Foreskin fibroblast (primary cell): ENCODE measurements at places on chromosomes 7 and 10.
A peak's percentile ranks its signal among the peaks of the same experiment; 100 is the strongest.

GRCh38 chr10:97593421-97593820 is 3.9 kb downstream of the C10orf62 start:
- DNase-seq: no peak

GRCh38 chr7:45253368-45253767 is 95.8 kb downstream of the RAMP3 start:
- DNase-seq: no peak

GRCh38 chr10:3051692-3052091 is 15.7 kb upstream of the PFKP start:
- DNase-seq: no peak

GRCh38 chr7:16804674-16805439 is at the start of gene AGR2:
AGR2 (minus strand) TSS chr7:16804999; CDS start chr7:16801796, 3,203 bp downstream.
- DNase-seq: no peak

- DNase-seq: no peak
Observed at GRCh38 chr10:62590306-62590705, 214.2 kb upstream of the ADO start.

- no peak for DNase-seq
Observed at GRCh38 chr10:99422529-99423096, 7.8 kb downstream of the GOT1 start.

- peak; percentile 28 for DNase-seq
Observed at GRCh38 chr7:40899151-40899550, 764.3 kb downstream of the SUGCT start.

DNA sequence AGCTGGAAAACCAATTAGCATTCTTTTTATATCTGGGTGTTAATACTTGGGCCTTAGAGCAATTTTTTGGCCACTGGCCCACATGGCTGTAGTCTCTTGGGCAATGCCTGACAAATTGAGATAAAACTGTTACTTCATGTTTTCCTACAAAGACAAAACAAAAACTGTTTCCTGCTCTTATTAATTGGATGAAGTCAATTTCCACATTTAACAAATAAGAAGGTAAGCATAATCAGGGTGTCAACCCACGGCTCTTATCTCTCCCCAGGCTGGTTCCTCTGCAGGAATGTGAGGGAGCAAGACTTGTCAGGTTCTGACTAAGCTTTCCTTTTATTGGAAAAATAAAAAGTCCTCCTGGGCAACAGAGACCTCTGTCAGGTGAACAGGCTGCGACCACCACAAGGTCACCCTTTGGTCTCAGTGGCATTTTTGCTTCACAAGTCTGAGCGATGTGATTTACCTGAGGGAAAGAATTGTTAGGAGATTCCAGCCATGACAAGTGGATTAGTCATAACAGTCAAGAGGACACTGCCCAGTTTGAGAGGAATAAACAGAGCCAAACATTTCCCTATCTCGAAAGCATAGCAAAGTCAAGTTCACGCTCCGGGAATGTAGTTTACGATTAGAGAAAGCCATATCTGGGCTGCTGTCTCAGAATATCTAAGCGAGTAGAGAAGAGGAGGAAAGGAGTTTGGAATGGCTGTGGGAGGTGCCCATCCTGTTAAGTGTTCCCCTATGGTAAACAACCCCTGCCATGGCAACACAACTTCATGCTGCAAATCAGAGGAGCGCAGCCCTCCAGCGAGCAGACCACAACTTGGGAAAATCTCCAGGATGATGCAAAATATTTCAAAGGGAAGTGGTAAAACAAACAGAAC is 144.4 kb downstream of the TES start:
- DNase-seq: peak; percentile 91

DNA sequence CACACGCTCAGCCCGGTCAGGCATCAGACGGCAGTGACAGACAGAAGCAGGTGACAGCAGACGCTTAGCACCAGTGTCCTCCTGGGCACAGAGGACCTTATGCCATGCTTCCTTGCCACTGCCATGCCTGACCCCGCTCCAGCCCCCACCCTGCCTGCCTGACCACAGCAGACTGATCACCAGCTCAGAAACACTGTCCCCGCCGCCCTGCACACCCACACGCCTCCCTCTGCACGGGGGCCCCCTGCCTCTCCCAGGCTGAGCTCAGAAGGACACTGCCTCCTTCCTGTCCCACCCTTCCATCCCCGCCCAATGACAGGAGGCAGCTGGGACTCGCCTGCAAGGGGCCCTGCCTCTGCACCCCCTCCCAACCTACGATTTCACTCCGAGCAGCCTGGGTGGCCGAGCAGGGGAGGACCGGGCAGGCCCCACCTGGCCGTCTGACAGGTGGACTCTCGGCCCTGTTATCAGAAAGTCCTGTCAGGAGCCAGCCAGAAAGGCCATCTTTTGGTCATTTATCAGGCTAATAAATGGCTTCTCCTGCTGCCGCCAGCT is 183.4 kb downstream of the ELFN1 start:
- peak; percentile 1 for DNase-seq

GRCh38 chr10:21732067-21732772 is 198.2 kb downstream of the MLLT10 start:
- DNase-seq: peak; percentile 70
